ENCODE measurements at places on chromosomes 1 and 21.

DNA sequence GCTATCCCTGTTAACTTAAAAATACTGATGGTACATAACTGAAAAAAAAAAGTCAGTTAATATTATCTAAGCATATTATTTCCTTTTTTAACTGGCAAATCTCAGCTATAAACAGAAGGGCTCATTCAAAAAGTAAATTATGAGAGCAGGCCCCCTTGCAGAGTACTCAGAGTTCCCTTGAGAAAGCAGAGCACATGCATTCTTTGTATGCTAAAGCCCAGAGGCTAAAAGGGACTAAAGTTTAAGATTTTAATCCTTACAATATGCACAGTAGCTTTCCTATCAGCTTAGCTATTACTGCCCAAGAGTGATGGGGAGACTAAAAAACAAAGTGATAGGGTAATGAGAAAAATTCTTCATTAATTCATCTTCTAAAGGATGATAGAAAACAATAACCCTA, 18.5 kb downstream of the SLC16A1 start:
- DNase-seq = no peak

DNA sequence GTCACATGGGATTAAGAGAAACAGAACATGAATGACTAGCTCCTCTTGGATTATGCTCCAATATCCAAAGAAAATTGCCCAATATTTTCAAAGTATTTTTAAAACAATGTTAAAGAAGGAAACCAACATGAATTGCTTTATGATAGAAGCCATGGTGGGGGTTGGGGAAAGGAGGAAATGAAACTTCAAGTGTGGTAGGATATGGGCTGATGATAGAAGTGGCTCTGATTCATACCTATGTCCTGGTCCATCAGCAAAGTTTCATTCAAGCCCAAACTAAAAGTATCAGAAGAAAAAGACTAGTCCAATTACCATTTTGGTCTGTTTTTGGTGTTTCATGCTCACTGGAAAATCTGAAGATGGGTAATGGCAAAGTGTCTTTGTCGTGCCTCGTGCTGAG, 104.2 kb upstream of the PROX1 start:
- DNase-seq = no peak

DNA sequence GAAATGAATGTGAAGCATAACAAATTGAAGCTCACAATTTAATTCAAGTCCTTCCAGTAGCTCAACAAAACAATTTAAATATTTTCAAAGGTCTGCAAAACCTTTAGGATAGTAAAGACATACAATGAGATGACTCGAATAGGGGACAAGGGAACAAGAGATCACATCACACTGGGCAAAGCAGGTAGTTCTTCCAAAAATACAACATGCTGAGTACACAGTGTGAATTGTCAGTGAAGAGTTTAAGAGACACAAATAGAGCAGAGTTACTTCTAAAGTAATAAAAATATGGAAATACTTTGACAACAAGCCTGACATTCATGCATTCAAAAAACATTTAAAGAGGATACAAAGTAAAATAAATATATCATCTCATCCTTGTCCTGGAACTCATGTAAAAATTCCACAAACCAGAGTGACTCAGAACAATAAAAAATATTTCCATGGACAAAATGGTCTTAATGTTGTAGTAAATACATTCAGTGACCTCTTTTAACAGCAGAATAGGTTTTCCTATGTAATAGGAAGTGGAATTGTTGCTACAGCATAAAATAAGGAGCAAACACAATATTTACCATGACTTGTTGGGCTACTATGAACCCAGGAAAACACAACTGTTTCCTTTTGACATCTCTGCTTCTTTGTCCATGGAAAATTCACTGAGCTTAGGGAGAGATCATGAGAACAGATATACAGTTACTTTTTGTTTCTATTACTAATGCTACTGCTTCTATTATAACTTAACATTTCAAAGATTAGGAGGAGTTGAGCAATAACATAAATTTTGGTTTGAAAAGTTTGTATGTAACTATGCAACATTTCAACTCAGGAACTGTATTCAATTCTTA, 83.7 kb upstream of the BCL10 start:
- DNase-seq = no peak

DNA sequence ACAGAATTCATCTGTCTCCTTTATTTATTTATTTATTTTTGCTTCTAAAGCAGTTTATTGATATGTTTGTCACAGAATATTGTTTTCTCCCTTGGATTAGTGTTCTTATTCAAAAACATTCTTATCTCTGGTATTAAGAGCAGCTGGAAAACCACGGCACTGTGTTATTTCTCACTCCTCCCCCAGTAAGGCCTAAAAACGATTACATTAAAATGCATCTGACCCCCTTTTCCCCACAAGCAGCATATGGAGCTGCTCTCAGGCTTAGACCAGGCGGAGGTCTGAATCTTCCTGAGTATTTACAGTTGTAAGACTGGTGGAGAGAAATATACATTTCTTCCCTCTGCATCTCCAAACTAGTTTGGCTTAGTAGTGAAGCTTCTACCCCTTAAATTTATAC, 86.8 kb downstream of the HLX start:
- no peak for DNase-seq

DNA sequence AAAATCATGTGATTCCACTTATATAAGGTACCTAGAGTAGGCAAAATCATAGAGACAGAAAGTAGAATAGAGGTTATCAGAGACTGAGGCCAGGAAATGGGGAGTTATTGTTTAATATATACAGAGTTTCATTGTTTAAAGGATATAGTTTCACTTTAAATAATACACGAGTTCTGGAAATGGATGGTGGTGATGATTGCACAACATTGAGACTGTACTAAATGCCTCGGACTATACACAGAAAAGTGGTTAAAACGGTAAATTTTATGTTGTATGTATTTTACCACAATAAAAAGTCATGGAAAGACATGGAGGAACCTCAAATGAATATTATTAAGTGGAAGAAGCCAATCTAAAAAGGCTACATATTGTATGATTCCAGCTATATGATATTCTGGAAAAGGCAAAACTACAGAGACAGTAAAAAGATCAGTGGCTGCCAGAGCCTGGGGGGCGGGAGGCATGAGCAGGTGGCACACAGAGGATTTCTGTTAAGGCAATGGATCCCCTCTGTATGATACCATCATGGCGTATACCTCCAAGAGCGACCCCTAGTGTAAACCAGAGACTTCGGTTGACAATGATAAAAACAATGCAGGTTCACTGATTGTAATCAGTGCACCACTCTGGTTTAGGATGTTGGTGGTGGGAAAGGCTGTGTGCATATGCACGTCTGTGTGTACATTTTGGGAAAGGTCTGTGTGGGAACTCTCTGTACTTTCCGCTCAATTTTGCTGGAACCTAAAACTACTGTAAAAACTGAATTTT, 7.5 kb downstream of the C1orf198 start:
- DNase-seq = no peak

DNA sequence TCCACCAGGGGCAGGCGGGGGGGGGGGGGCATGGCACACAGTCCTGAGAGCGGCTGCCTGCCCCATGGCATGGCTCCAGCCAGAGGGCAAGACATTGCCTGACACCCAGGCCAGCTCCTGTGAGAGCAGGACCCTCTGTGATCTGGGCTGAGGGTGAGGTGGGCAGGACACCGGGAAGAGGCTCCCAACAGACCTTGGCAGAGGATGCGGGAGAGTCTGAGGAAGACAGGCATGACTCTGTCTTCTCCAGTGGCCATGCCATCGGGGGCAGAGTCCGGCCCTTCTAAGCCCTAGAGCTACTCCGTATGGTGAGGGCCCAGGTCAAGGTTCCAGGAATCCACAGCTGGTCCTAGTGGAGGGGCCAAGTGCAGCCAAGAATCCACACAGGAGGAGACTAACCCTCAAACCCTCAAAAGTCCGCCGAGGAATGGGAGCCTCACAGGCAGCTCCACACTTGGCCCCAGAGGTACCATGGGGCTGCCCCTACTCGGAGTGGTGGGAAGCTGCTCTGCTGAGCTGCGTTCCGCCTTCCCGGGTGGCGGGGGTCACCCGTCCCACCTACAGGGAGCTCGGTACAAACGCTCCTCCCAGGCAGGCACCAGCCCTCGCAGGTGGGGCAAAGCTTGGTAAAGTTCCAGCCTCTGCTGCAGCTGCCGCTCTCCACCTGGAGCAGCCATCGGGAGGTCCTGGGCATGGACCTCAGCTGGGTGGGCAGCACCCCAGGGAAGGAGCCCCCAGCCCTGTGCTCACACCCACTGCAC, 6.5 kb downstream of the ACTRT2 start:
- no peak for DNase-seq

DNA sequence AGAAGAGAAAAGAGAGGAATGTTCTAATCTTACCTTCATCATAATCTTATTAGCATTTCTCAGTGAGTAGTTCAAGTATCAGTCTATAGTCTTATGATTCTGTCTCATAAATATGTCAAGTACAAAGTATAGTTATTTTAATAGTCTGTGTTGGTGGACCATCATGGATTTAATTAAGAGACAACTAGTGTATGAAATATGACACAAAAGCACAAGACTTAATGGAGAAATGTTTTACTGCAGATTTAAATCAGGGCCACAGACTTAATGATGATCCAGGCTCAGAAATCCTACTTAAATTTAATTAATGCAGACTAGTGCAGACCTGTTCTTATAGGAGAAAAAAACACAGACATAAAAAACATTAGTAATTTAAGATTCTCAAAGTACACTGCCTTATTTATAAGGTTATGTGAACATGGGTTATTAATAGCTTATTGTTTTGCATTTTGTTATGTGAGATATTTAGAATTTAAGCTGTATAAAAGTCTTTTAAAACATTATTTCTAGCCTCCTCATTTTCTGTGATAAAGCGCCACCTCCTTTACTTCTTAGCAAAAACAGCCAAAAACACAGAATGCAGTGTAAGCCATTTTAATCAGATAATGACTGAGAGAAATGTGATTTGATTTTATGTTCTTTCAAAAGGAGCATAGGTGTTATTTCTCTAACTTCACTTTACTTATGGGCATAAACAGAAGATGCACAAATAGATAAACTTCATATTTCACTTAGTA, 255.0 kb upstream of the SNX7 start:
- DNase-seq = no peak

DNA sequence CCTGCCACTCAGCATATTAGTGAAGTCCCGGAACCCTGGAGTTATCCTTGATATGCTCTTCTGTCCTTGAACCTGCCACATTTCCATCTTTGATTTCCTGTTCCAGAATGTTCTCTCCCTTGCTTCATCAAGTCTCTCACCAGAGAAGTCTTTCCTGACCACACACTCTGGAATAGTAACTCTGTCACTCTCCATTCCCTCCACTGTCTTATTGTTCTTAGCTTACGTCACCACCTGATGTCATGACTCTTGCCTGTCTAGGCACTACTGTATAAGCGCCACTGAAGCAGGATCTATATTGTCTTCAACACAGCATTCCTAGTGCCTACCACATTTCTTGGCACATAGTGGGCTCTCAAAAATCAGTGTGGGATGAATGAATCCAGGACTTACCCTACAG, 65.4 kb upstream of the SMYD2 start:
- no peak for DNase-seq

GRCh38 chr1:4002741-4003140, 102.7 kb upstream of the C1orf174 start:
- no peak for DNase-seq

DNA sequence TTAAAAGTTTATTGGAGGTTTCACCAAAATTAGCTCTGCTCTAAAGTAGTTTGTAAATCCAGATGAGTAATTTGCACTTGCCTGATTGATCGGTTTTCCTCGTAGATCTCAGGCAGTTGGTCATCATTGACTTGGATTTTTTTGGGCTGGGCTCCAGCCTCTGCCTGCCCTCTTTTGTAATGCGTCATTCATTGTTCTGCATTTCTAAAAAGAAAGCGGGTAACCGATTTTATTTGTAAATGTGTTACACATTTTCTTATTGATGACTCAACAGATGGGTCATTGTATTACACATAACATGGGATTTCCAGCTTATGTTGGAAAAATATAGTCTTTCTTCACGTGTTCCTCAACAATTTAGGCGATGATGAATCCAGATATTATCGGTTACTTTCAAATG, 5.5 kb downstream of the ETS2 start:
- DNase-seq = no peak

- DNase-seq = no peak
These were observed 83.9 kb upstream of the SGIP1 start for GRCh38 chr1:66450043-66450514.

- DNase-seq = no peak
These were observed 6.0 kb upstream of the PPIE start for GRCh38 chr1:39732730-39733129.

DNA sequence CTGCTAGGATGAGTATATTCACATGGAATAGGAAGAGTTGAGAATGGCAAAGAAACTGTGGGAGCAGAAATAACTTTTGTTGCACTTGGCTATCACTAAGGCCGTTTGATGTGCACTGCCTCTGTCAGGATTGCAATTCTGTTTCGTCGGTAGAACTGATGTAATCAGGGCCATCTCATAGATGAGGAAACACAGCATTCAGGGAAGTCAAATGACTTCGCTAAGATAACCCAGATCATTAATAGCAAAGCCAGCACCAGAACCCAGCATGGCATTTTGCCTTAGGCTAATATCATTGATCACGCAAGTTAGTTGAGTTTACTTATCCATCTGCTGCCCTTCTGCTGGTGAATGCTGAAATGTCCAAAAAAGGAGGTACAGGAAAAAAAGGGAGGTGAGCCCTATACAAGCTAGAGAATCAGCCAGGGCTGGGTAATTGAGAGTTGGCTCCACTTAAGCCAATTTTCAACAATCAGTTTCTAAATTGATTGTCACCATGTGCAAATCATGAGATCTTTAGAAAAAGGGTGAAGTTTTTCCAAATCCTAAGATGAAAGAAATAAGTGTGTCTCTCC, 7.6 kb downstream of the RASSF5 start:
- no peak for DNase-seq

DNA sequence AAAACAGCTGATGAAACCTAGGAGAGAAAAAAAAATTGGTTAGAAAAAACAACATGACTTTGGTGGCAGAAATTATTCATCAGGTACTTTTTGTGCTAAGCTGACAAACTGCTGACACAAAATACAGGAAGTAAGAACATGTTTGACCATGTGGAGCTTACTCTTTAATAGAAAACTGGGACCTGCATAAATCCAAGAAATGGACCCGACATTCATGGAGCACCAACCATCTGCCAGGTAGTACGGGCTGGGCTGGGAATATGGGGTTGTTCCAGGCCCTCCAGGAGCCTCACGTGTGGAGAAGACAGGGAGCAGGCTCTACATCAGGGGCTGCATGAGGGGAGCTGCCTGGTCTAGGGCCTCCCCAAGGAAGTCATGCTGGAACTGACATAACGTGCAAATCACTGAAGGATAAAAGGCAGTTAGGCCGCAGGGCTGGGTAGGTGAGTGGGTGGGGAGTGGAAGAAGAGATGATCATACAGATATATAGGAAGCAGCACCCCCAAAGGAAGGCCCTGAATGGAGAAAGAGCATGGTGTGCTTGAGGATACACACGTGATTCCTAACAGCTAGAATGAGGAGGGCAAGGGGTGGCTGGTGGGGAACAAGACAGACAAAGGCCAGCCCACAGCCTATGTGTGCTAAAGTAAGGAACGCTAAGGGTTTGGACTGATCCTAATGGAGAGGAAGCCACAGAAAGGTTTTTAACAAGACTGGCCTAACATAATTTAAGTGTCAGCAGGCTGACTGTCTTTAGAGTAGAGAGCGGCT, 26.1 kb downstream of the CD58 start:
- no peak for DNase-seq

- no peak for DNase-seq
These were observed 10.2 kb upstream of the LYPLAL1 start for GRCh38 chr1:219163401-219163954.

Measured in activated T-cell treated with anti-CD3 and anti-CD28 coated beads for 48 hours (primary cell).